ENCODE measurements at places on chromosomes 5 and 9.

GRCh38 chr5:3883040-3883439 lies 287.4 kb downstream of the IRX1 start:
- no peak for DNase-seq

DNA sequence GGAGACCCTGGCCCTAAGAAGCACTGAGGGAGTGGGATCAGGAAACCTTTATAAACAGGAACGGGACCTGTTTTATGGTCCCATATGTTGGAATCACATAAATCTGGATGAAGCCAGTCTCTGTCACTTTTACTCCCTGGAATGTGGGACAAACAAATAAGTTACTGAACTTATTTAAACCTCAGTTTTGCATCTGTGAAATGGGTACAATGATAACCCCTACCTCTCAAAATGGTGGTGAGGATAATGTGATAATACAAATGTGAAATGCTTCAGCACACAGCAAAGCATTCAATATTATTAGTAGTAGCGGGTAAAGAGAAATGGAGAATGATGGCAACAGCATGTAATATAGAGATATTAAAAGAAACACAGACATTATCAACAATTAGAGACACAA lies 298.9 kb downstream of the ZSWIM6 start:
- DNase-seq: no peak

- no peak for DNase-seq
These were observed 57.1 kb upstream of the NMUR2 start for GRCh38 chr5:152462021-152462721.

- DNase-seq: no peak
These were observed 43.2 kb downstream of the WWC1 start for GRCh38 chr5:168334695-168335094.

GRCh38 chr5:111511831-111512374 lies 432 bp downstream of the STARD4 start:
- no peak for DNase-seq

DNA sequence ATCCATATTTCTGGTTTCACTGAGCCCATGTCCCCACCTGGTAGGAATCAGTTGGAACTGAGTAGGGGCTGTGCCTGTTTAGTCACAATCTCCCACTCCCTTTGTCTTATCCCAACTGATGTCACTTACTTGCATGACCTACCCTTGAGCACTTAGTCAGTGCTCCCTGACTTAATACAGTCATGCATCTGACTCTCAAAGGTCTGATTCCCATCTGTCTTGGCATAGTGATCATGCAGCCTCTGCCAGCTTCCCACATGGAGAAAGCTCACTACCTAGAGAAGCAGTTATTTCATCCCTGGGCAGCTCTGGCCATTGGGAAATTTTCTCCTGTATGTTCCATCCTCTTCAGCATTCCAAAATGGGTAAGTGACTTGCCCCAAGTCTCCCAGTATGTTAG lies 24.8 kb downstream of the ABLIM3 start:
- DNase-seq: no peak
